Stimulated activated CD8-positive, alpha-beta memory T cell treated with anti-CD3 and anti-CD28 coated beads, Interleukin-15, amount 100 ng/mL, for 4 hours (primary cell): ENCODE measurements at places on chromosomes 13 and 19.

GRCh38 chr19:30555075-30555790 lies 183.0 kb downstream of the ZNF536 start:
- DNase-seq = no peak

DNA sequence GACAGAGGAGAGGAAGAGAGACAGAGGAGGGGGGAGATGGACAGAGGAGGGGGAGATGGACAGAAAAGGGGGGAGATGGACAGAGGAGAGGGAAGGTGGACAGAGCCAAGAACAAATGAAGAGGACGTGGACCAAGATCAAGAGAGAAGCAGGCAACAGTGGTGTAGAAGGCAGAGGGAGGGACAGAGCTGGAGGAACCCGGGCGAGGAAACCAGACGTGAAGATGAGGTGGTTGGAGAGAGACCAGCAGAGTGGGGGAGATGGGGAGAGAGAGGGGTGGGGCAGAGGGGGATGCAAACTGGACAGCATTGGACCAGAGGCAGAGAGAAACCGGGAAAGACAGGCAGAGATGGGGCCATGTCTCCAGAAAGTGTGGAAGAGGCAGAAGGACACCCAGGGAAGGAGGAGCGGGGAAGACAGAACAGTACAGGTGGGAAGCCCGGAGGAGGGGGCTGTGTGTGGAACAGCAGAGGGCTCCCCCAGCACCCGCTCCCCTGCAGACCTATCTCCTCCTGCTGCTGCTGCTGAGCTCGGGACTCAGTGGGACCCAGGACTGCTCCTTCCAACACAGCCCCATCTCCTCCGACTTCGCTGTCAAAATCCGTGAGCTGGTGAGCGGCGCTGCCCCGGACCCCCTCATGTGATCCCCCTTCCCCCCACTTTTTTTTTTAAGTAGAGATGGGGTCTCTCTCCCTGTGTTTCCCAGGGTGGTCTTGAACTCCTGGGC lies 1.3 kb downstream of the FLT3LG start:
- no peak for DNase-seq

DNA sequence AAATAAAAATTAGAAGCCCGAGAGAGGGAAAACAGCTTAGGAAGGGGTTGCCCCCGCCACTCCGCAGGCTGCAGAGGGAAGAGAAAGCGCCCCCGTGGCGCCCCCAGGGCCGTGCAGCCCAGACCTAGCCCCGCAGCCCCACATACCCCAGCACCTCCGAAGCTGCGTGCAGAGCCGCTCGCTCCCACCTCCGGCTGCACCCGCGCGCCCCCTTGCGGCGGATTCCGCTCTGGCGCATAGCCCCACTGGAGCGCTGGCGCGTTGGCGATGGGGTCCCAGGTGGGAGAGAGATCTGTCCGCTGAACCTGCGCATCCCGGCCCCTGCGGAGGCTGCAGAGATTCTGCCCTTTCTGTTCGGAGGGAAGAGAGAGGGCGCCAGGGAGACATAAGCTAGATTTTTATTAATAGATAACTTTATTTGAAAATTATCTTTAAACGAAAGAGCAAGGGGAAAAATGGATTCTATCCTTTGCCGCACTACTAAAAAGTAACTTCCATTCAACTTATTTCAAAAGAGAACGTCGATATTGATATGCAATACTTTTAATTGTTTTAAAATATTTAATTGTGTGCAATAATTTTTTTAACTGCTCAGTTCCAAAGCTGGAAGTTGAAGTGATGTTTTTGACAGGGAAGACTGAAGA lies 11.7 kb upstream of the CLN5 start:
- DNase-seq = peak; percentile 60

- DNase-seq = no peak
These were observed 30.4 kb downstream of the NOTCH3 start for GRCh38 chr19:15170345-15170744.

DNA sequence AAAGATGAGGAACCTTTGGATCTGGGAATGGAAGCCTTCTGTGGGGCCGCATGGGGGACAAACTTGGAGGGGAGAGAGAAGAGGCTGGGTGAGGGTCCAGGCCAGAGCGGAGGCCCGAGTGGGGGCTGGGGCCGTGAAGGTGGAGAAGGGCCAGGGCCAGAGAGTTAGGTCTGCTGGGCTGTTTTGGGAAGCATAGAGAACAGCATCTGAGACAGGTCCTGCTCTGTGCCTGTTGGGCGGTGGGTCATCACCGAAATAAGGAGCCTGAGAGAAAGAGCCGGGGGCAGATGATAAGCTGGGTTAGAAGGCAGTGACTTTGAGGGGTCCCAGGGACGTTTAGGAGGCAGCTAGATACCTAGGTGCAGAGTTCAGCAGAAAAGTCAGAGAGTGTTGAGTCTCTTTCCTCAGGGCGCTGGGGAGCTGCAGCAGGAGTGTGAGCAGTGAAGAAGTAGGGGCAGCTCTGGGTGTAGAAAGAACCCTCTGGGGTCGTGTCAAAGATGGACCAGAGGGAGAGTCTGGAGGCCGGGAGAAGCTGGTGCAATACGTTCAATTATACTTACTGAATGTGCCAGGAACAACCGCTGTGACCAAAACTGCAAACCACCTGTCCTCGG lies 2.7 kb downstream of the SPACA6 start:
- no peak for DNase-seq

- no peak for DNase-seq
These were observed 473.0 kb upstream of the SLC10A2 start for GRCh38 chr13:103539265-103539664.

DNA sequence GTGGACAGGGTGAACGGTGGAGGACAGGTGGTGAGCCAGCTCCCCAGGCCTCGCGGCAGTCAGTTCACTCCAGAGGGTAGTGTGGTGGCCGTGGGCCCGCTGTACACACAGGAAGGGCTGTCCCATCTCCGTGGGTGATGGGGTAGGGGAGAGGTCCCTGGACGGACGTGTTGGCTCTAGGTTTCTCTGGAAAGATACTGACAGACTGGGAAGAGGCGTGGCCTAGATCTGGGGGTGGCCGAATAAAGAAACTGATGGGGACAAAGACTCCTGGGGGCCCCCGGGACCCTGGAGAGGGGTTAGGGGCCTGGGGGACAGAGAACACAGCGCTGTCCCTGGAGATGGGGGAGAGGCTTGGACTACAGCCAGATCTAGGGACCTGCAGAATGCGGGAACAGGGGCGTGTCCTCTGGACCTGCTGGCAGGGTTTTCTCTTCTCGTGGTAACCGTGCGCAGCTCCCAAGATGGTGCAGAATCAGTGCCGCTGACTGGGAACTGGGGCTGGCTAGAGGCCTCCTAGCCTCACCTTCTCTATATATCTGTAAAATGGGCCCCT lies 4.0 kb upstream of the PRAM1 start:
- no peak for DNase-seq

DNA sequence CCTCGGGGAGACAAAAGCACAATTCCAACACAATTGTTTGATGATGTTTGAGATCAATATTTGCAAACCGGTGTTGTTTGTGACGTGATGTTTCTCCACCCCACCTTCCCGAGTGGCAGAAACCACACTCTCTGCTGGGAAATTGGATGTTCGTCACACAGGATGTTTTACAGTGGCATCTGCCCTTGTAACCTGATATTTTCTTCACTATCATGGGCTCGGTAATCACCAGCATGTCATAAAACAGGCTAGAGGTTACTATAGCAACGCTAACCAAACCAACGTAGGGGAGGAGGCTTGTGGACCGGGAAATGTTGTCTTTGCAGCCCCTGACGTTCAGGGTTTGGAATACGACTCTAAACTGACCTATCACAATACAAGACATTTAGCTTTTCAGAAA lies 454.5 kb downstream of the IRS2 start:
- DNase-seq = no peak

DNA sequence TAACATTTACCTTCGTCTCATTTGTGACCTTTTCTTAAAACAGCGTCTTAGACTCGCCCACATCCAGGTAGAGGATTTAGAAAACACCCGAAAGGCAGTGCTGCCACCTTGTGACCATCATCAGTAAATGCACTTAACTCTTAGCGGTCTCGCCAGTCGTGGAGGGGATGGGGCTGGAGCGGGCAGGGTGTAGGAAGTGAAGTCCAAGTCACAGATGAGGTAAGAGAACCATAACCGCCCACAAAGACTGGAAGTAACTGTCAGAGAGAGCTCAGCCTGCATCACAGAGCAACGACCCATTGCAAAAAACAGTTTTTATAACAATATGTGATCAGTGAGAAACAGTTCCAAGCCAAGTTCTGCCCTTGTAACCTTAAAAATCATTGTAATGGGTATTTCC lies 10.7 kb upstream of the CEACAM3 start:
- DNase-seq = peak; percentile 41

DNA sequence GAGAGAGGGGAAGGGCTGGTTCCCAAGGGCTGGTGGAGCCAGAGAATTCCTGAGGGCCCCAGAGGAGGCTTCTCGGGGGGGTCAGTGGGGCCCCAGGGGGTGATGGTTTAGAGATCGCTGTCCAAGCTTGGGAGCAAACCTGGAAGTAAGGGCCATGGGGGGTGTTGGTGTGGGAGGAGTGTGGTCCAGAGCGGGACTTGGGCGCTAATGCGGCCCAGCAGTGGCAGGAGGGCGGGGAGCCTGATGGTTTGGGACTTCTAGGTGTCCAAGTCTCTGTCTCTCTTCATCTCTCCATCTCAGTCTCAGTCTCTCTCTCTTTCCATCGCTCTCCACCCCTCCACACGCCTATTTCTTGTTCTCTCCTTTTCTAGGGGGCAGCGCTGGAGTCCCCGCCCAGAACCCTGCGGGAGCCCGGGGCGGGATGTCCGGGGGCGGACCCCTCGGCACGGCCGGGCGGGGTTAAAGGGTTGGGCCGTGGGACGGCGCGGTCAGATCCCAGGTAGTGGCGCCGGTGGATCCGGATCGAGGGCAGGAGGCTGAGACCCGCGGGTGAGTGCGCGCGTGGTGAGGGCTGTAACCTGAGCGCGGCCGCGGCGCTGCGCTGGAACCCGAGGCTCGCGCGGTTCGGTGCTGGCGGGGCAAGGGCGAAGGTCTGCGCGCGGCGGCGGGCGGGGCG lies at the start of gene CYP4F22:
TSS of gene CYP4F22 (plus strand) at position 491 of the 676 bp plus-strand sequence. CDS start 16,812 bp downstream, outside the sequence.
- no peak for DNase-seq

GRCh38 chr19:18587962-18588610 lies 512 bp upstream of the REX1BD start:
- no peak for DNase-seq

GRCh38 chr13:108787700-108788414 lies 158.4 kb downstream of the MYO16 start:
- DNase-seq = no peak

GRCh38 chr13:111491021-111491420 lies 170.6 kb downstream of the TEX29 start:
- no peak for DNase-seq

DNA sequence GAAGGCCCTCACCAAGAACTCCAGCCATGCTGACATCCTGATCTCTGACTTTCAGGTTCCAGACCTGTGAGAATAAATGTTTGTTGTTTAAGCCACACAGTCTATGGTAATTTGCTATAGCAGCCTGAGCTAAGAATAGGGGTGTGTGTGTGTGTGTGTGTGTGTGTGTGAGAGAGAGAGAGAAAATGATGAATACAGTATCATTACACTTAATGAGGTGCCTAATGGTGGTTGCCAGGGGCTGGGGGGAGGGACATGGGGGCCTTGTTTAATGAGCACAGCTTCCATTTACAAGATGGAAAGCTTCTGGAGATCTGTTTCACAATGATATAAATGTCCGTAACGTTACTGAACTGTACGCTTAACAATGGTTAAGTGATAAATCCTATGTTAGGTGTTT lies 53.8 kb upstream of the LATS2 start:
- DNase-seq = no peak

DNA sequence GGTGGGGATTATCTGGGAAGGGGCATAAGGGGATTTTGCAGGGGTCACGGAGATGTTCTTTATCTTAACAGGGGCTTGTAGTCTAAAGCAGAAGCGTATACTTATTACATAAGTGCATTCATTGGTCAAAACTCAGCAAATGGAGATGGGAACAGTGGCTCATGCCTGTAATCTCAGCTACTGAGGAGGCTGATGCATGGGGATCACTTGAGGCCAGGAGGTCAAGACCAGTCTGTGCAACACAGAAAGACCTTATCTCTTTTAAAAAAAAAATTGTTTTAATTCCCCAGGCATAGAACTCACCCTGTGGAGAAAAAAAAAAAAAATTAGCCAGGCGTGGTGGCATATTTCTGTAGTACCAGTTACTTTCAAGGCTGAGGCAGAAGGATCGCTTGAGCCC lies 18.9 kb downstream of the FAM187B start:
- no peak for DNase-seq

GRCh38 chr19:37014456-37014855 lies 63.8 kb upstream of the ZNF420 start:
- DNase-seq = no peak

DNA sequence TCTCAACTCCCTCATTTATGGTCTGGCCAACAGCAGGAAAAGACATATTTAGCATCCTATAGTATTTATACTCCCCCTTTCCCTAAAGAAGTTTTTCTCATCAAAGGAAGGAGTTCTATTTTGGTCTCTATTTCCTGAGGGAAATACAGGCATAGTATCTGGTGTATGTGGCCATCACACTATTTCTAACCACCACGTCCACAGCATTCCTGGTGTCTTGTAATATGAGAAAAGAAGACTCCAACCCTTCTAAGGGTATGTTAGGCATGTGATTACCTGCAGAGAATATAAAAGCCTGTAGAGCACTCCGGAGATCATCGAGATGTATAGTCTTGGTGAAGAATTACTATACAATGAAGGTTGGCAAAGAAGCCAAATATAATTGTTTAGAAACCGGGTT lies 137.4 kb downstream of the VWA8 start:
- DNase-seq = no peak

DNA sequence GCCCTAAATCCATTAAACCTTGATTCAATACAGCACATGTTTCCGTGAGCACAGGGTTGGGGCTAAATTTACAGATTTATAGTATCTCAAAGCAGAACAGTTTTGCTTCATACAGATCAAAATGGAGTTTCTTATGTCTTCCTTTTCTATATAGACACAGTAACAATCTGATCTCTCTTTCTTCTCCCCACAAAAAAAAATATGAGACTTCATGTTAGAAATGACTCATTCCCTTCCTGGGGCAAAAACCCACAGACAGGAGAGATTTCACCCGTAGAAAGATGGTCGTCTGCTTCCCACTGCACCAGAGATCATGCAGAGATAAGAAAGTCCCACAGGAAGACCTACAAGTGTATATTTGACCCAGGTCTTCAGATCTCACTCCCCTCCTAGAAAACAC lies 7.7 kb upstream of the ZNF611 start:
- DNase-seq = no peak
